ENCODE measurements at places on chromosomes 1 and 21. TPM values are rescaled to one million over a fixed set of nuclear protein-coding genes. Genes with fewer than 3 reads are reported as not detected.

The MAP3K21 gene
- total RNA-seq = 0.41 TPM

The FNDC5 gene
- total RNA-seq = 105 TPM

DNA sequence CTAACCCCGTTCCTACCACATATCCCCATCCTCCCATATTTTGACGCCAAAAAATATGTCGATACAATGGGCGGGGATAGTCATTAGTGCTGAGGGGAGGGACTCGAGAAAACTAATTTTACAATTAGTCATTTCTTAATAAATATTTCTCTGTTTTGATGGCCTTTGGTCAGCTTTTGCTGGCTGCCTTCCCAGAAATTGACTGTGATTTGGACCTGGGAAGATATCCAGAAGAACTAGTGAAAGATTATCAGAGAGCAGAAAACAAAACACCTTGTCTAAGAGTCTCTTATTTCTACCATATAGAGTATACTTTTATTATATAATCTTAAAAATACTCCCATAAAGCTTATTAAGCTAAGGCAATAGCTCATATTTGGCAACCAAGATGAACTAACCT, 247.6 kb downstream of the MRPL39 start:
- no peak overlapping the region for H3K4me3 ChIP-seq
- H3K27ac ChIP-seq = no peak overlapping the region
- no peaks in the 10 kb centered on the region for H3K36me3 ChIP-seq
- DNase-seq = no peak

- no peaks in the 10 kb centered on the region for H3K27me3 ChIP-seq
- DNase-seq = no peak
- H3K27ac ChIP-seq = no peak overlapping the region
- H3K4me3 ChIP-seq = no peak overlapping the region
- peaks cover 26% of the 10 kb centered on the region for H3K4me1 ChIP-seq
Measured at GRCh38 chr1:232327269-232327668, 302.7 kb downstream of the SIPA1L2 start.

The CYP4Z1 gene
- 0.71 TPM for total RNA-seq

- no peaks in the 10 kb centered on the region for H3K27me3 ChIP-seq
- H3K27ac ChIP-seq = no peak overlapping the region
- no peaks in the 10 kb centered on the region for H3K36me3 ChIP-seq
- H3K4me1 ChIP-seq = no peaks in the 10 kb centered on the region
- H3K4me3 ChIP-seq = no peak overlapping the region
- DNase-seq = no peak
Measured at GRCh38 chr1:188594542-188595235, 1765.9 kb downstream of the PLA2G4A start.

The SLC44A3 gene
- total RNA-seq = 5.9 TPM

DNA sequence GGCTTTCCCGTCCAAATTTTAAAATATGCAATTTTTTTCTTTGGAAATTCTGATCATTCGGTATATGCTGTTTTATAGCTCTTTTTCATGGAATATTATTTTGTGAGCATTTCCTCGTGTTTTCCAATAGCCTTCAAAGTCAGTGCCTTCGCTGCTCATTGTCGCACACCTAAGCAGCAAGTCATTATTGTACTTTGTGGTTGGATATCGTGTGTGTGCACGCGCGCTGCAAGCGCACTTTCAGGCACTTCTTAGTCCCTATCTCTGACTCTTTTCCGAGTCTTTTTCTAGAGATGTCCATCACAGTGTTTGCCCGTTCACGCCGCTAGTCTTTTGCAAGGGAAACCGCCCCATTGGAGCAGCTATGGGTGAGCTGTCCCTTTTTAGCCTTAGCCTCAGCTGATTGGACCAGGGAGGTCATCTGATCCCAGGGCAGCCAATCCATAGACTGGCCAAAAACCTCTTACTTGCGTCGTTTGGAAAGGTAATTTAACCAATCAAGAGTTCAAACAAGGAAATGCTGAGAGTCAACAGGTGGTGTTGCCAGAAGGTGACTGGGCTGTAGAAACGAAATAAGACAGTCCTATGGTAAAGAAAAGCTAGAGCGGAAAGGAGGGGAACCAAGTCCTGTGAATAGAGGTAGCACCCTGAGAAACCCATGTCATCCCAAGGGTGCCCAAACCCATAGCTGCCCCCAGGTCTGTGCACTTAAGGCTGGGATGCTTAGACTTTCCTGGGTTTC, 710 bp upstream of the HYI start:
- peaks cover 21% of the 10 kb centered on the region for H3K36me3 ChIP-seq
- no peaks in the 10 kb centered on the region for H3K27me3 ChIP-seq
- H3K4me1 ChIP-seq = peaks cover 28% of the 10 kb centered on the region
- peak; percentile 67 for DNase-seq
- peak overlapping the region; percentile 93 for H3K27ac ChIP-seq

- H3K27ac ChIP-seq = no peak overlapping the region
- no peaks in the 10 kb centered on the region for H3K36me3 ChIP-seq
- H3K4me3 ChIP-seq = no peak overlapping the region
- no peaks in the 10 kb centered on the region for H3K27me3 ChIP-seq
- H3K4me1 ChIP-seq = no peaks in the 10 kb centered on the region
Measured at GRCh38 chr21:29673096-29673610, 266.6 kb downstream of the GRIK1 start.

- no peak for DNase-seq
- H3K27ac ChIP-seq = no peak overlapping the region
- no peaks in the 10 kb centered on the region for H3K4me1 ChIP-seq
- no peaks in the 10 kb centered on the region for H3K27me3 ChIP-seq
- H3K36me3 ChIP-seq = no peaks in the 10 kb centered on the region
Measured at GRCh38 chr1:6300342-6301048, 39.6 kb upstream of the GPR153 start.

DNA sequence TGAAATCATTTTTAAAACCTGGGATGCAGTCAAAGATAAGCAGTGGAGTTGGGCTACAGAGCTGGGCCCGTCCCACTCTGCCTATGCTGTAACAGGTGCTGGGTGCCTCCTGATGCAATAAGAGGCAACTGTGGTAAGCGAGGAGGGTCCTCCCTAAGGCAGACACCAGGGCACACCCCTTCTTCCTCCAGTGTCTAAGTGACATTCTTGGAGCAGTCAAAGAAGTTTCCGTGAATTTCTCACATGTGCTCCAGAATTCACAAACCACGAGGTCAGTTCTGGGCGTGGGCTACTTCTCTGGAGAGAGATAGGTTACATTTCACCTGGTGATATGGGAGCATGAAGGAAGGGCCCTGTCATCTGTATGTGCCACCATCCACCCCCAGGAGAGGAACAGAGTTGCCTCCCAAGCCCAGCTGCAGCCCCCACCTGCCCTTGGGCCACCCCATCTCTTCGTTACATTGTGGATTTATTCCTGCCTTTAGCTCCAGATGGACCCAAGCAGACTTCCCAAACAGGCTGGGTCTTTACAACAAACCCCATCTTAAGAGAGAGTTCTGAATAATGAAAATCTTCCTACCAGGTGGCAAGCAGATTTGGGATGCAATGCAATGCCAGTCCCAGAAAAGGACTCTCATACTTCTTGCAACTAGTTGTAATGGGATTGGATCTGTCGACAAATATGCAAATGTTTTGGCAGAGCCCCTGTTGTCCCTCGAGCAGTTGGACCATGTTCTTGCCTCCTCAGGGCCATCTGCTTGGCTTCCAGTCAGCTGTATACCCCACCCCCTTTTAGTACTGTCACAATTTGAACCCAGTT, 82.5 kb upstream of the CNTN2 start:
- DNase-seq = no peak
- H3K27me3 ChIP-seq = no peaks in the 10 kb centered on the region
- peak overlapping the region; percentile 1 for H3K4me3 ChIP-seq
- H3K36me3 ChIP-seq = no peaks in the 10 kb centered on the region
- H3K4me1 ChIP-seq = peaks cover 42% of the 10 kb centered on the region
- peak overlapping the region; percentile 84 for H3K27ac ChIP-seq

DNA sequence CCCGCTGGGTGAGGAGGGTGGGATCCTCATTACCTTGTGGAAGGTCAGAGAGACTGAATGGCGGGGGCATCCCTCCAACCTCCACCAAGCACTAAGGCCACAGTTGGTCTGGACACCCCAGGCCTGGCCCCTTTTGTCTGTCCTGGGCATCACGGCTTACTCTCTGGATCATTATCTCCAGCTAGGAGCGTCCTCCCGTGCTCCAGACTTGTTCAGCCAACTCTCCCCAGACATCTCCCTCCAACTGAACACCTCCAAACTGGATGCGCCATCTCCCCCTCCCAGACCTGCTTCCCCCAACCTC, 7.3 kb upstream of the GJB5 start:
- DNase-seq = no peak
- no peak overlapping the region for H3K27ac ChIP-seq
- H3K27me3 ChIP-seq = peaks cover 55% of the 10 kb centered on the region
